ENCODE measurements at places on chromosomes 11 and 22. TPM values are rescaled to one million over a fixed set of nuclear protein-coding genes. Genes with fewer than 3 reads are reported as not detected.

GRCh38 chr11:125376117-125376516 lies 119.9 kb downstream of the FEZ1 start:
- peak; percentile 99 for DNase-seq

- DNase-seq, result no peak
Measured at GRCh38 chr22:48897645-48898370, 929.9 kb downstream of the BRD1 start.

DNA sequence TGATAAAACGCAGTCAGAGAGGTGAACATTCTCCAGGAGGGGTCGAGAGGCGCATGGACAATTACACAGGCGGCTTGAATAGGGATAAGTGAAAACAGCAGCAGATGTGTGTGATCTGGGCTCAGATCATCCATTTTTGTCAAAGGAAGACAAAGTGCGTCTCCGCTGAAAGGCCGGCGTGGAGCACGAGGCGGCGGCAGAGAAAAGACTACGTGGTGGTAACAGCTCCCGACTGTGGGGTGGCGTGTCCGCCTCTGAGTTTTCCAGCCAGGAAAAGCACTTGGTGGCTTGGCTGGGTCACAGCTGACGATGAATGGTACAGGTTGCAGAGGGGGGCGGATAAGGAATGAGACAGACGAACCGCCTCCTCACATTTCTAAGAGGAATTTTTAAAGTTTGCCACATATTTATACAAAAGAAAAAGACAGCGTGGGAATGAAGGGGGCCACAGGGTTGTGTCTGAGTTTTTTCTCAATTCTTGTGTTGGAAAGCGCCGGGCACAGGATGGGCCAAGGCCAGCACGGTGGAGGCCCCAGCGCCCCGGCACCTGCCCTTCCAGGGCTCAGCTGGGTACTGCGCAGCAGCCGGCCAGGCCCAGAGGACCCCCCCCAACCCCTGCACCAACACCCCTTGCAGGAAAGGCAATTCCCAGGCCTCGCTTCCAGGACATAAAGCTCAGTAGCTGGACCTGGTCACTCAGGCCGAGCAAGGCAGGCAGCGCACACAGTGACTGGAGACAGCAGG lies 80.4 kb downstream of the TRMU start:
- no peak for DNase-seq

- no peak for DNase-seq
Measured at GRCh38 chr22:19639610-19640135, 74.6 kb upstream of the SEPTIN5 start.

DNA sequence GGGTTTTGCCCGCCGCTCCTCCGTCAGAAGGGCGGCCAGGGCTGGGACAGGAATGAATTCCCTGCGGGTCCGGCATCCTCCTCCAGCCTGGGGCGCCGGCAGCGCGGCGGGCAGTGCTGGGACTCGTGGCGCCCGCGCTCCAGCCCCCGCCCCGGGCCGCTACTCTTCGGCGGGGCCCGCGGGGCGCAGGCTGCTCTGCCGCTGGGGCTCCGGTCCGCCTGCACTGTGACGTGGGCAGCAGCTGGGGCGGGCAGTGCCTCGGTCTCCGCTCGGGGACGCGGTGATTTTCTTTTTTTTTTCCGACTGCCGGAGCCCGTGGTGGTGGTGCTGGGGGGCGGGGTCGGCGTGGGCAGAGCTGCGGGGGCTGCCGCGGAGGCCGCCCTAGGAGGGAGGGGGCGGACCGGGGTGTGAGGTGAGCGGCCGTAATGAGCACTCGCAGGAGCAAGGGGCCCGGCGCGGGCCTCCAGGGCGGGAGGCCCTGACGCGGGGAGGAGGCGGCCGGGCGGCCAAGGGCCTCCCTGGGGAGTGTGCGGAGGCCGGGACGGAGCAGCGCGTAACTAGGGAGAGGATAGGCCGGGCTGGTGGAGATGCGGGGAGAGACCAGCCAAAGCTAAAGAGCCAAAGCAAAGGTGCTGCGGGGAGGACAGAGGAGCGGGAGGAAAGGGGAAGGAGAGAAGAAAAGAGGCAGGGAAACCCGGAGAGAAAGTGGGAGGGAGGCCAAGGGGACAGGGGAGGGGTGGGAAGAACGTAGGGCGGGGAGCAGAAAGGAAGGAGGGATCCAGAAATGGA lies 73.3 kb upstream of the ZBED5 start:
- peak; percentile 69 for DNase-seq

- DNase-seq, result no peak
Measured at GRCh38 chr11:92253421-92253820, 28.8 kb downstream of the FAT3 start.

- no peak for DNase-seq
Measured at GRCh38 chr11:133408936-133409335, 123.4 kb downstream of the OPCML start.

DNA sequence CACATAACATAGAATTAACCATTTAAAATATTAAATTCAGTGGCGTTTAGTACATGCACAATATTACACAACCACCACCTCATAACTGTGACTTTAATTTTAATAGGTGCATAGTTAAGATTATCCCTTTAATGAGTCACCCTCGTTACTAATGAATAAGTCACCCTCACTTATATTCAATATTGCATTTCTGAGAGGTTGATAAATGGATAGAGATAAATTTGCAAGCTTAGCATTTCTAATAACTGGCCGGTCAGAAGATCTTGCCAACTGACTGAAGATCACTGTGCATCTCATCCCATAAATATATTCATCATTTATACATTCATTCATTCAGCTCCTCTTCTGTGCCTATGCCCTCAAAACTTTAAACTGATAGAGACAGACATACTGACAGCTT lies 243.7 kb downstream of the TTC28 start:
- no peak for DNase-seq

- no peak for DNase-seq
Measured at GRCh38 chr11:133526790-133527189, 5.5 kb downstream of the OPCML start.

- DNase-seq, result no peak
Measured at GRCh38 chr11:69199583-69200315, 44.0 kb downstream of the SMIM38 start.

DNA sequence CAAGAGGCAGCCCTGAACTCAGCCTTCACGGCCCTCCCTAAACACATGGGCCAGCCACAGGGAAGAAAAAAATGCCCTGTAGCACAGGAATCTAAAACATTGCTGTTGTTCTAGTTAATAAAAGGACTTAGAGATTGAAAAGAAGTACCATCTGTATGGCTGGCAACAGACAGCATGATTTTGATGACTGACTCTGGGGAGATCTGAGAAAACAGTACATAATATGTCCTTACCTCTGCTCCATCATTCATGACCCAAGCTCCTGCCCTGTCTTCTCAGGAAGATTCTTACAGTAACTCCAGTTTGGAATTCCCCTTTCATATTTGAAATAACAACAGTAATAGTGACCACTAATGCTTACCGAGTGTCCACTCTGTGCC lies 244.2 kb downstream of the ETS1 start:
- DNase-seq, result no peak

DNA sequence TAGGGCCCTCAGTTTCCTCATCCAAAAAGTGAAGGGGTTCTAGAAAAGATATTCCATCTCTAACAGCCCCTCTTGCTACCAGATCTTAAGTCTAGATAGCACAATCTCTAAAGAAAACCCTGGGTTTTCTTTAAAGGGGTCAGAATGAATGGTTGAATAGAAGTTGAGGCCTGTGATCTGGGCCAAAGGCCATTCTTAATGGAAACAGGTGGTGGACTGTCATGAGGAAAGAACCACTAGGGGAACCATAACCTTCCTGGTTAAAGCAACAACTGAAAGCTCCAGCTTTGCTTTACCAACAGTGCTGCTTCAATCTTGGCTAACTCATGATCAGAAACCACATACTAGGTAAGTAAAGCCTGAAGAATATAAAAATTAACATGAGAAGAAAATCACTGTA lies 1.8 kb downstream of the CELF1 start:
- DNase-seq, result peak; percentile 56

DNA sequence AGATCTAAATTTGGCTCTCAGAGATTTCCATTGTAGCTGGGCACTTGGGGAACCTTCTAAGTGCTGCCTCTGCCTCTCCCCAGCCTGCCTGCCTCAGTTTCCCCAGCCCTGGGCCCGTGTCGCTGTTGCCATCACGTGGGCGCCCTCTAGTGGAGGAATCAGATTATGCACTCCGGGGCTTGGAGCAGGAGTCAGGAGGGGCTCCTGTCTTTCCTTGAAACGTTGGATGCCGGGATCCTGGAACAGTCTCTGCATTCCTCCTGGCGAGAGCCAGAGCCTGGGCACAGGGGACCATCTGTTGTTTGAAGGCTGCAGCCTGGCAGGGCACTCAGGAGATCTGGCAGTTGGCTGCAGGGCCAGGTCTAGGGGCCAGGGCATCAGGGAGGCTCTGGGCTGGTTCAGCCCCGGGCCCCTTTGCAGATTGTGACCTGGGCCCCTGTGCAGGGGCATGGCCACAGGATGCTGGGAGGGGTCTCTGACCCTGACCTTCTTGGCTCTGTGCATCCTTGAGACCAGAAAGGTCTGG lies 71.6 kb downstream of the LRP5 start:
- peak; percentile 70 for DNase-seq

GRCh38 chr22:32864596-32864995 lies 63.1 kb downstream of the TIMP3 start:
- no peak for DNase-seq

SIPA1 gene
- total RNA-seq, result 25.2 TPM

BARX2 gene
- total RNA-seq, result not detected

CCDC116 gene
- total RNA-seq, result not detected

CCDC87 gene
- total RNA-seq, result 0.37 TPM

PRAME gene
- total RNA-seq, result 11.8 TPM

HORMAD2 gene
- 9.0 TPM for total RNA-seq

Measured in G401 (cell line).